ENCODE measurements at places on chromosomes 12 and 14.

- DNase-seq, result no peak
Measured at GRCh38 chr12:72191761-72192160, 80.4 kb upstream of the TRHDE start.

DNA sequence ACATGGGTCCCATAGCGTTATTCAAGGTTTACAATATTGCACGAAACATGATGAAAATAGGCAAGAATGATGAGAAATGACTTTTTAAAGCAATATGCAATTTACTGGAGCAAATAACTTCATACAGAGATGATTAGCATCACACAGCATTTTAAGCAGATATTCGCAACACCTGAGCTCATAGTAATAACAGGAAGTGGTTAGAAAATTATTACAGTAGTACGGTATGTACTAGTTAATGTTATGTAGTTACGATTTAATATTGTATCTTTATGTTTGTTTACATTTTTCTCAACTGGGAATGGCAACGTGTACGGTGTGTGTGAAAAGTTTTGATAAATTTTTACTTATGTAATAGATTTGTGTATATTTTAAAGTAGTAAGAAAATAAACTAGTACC lies 102.6 kb downstream of the OSBPL8 start:
- no peak for DNase-seq

GRCh38 chr14:24274101-24274543 lies 2.7 kb upstream of the RABGGTA start:
- no peak for DNase-seq

- DNase-seq, result peak; percentile 72
Measured at GRCh38 chr14:20697273-20698017, 8.9 kb downstream of the ANG start.

DNA sequence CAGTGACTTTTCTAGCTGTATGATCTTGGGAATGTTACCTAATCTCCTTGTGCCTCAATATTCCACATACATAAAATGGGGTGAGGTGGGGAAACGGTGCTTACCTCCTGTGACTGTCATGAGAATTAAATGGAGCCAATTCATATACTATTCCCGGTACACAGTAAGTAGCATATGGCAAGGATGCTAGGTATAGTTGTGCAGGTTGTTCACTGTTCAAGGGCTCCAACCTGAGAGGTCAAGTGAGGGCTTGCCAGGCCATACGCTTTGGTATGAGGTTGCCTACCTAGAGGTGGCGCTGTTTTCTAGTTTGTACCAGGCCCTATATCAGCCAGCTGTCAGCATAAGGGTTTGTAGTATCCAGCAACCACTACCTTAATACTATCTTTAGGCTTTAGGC lies 3.6 kb upstream of the BATF start:
- DNase-seq, result no peak

GRCh38 chr12:27865421-27865820 lies 85.4 kb upstream of the MANSC4 start:
- no peak for DNase-seq

DNA sequence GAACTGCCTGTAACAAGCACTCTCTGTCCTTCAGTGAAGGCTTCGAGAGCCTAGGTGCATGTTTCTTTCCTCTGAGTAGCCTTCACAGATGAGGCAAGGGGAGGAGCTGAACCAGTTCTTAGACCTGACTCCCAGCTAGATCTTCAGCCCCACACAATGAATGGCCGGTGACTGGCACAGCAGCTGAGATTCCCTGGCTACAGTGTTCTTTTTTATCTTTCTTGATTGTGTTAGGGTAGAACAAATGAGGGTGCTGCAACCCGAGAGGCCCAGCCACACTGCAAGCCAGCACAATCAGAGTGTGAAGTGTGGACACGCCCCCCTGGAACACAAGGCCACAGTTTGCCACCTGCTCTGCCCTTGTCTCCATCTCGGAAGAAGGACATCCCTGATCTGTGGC lies 19.1 kb upstream of the COL2A1 start:
- no peak for DNase-seq

DNA sequence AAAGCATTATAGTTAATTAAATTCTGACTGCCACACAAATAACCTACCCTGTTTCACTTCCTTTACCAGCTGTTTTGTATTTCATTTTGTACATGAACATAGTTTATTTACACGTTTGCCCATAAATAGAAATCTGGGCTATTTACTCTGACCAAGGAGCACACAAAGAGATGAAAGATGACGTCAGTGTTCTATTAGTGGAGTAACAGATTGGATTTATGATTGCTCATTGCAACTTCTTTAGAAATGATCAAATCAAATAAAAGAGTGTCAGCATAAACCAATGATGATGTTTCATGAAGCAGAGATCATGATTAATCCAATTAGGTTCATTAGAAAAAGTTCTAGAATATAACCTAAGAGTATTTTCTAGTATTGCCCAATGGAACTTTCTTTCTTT lies 12.0 kb upstream of the RTL1 start:
- no peak for DNase-seq

GRCh38 chr14:26138764-26139445 lies 458.9 kb downstream of the NOVA1 start:
- no peak for DNase-seq

DNA sequence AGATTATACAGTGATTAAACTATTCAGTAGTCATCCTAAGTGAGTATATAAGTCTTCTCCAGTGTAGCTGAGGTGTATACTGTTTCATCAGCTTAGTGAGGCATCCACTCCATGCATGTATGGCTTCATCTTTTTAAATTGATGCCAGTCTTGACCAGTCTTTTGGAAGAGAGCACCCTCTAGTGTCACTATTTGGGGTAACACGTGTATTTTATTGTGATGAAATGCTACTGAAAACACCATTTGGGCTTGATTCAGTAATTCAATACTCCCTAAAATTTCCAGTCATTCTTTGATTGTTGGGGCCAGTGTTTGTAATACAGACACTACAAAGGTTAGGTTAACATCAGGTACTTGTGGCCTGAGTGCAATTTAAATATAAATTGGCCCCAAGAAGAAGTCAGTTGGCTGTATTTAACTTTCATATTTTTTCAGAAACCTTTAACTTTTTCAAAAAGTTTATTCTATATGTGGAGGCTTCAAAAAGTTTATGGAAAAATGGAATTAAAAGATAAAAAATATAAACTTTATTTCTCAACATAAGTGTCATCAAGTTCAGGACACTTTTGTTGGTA lies 35.3 kb downstream of the MIPOL1 start:
- DNase-seq, result no peak

DNA sequence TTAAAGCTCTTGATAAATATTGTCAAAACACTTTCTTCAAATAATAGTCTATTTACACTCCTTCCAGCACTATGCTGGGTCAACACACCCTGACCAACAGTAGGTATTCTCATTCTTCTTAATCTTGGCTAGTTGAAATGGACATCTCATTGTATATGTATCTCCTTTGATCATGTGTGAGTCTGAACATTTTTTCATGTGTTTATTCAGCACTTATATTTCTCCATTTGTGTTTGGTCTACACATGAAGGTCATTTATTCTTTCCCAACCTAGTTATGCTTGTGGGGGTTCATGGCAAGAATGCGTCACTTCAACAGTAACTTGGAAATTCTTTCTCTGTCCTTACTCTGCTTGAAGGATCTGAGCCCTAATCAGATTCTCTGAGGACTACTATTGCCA lies 133.1 kb upstream of the ARID2 start:
- DNase-seq, result no peak

GRCh38 chr14:53851394-53852090 lies 105.1 kb downstream of the BMP4 start:
- no peak for DNase-seq

- DNase-seq, result no peak
Measured at GRCh38 chr12:1435456-1435855, 158.9 kb downstream of the FBXL14 start.

- no peak for DNase-seq
Measured at GRCh38 chr14:18688346-18688745, 87.4 kb downstream of the OR11H12 start.

DNA sequence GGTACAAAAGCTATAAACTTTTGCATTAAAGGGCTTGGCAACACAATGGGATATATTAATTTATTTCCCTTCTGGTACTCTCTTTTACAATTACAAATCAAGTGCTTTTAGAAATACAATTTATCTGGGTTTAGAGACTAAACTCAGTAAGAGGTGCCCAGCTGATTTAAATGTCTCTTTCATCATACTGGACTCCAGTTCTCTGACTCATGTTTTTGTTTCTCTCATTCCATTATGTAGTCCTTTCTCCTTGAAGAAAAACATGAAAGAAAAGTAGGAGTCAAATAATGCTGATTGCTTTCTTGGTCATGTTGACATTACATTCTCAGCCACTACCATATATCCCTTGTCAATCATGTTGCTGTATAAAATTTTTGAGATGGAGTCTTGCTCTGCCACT lies 36.3 kb upstream of the CFL2 start:
- no peak for DNase-seq

- no peak for DNase-seq
Measured at GRCh38 chr14:96565811-96566210, 63.6 kb downstream of the PAPOLA start.

DNA sequence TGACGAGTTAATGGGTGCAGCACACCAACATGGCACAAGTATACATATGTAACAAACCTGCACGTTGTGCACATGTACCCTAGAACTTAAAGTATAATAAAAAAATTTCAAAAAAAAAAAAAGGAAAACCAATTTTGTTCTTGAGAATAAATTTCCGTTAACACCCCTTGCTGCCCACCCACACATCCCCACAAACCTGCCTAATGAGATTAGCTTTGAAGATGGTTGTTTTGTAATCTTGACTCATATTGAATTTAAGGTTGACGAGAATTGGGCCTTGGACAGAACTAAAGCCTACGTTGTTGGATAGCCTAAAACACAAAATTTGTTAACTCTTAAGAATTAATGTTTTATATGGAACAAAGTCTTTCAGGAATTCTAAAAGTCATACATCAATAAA lies 52.9 kb downstream of the SYT1 start:
- DNase-seq, result no peak

DNA sequence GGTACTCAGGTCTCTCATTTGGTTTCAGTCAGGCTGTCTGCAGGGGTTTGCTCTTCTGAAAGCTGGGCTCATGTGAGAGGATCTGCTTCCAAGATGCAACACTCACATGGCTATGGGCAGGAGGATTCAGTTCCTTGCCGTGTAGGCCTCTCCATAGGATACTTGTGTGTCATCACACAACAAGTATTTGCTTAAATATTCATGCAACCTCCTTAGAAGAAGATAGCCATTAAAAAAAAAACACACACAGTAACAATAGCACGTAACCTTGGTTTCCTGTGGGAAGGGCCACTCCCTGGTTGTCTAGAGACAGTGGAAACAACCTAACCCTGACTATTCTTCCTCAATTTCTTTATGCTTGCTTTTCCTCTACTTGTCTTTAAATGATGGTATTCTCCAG lies 31.8 kb upstream of the CLEC4E start:
- DNase-seq, result no peak

- no peak for DNase-seq
Measured at GRCh38 chr12:104218935-104219334, 3.4 kb downstream of the TXNRD1 start.

DNA sequence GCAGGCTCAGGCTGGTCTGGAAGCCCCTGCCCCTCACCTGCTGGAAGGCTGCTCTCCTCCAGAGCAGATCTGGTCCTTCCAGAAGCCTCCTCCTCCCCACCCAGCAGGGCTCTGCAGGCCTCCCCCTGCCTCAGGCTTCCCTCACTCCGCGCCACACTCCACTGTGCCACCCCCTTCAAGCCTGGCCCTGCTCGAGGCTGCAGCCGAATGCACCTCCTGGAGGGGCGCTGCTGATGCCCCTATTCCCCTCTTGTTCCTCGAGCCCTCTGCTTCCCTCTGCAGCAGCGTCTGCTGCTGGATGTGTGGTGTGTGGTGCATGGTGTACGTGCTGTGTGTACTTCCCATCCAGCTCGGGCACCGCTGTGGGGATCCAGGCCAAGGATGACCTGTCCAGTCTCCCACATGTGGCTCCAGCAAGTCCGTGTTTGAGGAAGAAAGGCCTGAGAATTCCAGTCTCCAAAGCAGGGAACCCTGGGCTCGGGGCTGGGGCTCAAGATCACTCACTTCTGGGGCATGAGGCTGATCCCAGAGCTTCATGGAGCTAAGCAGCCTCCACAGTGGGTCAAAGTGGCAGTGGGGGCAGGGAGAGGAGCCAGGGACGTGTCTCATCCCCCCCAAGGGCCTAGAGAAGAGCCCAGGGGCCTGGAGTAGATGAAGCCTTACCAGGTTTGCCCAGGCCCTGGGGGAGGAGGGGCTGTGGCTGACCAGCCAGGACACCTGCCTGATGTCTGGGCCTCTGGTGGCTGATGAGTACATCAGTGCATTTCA lies 136.0 kb upstream of the C14orf180 start:
- DNase-seq, result peak; percentile 58

DNA sequence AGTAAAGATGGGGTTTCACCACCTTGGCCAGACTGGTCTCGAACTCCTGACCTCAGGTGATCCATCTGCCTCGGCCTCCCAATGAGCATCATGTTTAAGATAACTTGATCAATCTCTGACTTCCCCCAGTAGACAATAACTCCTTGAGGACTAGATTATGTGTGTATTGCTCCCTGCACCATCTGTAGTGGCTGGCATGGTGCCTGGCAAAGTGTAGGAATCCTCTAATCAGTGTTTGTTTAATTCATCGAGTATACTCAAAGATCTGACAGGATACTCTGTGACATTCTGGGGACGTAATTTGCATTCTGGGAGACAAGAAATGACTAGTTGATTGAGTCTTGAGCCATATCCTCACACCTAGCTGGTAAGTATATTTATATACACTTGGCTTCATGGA lies 873.5 kb upstream of the TMEM132C start:
- DNase-seq, result no peak

GRCh38 chr12:47772094-47772660 lies 861 bp upstream of the SLC48A1 start:
- DNase-seq, result no peak

GRCh38 chr14:100858838-100859220 lies 32.9 kb downstream of the MEG3 start:
- DNase-seq, result no peak

- no peak for DNase-seq
Measured at GRCh38 chr12:18753481-18754123, 15.7 kb downstream of the CAPZA3 start.

DNA sequence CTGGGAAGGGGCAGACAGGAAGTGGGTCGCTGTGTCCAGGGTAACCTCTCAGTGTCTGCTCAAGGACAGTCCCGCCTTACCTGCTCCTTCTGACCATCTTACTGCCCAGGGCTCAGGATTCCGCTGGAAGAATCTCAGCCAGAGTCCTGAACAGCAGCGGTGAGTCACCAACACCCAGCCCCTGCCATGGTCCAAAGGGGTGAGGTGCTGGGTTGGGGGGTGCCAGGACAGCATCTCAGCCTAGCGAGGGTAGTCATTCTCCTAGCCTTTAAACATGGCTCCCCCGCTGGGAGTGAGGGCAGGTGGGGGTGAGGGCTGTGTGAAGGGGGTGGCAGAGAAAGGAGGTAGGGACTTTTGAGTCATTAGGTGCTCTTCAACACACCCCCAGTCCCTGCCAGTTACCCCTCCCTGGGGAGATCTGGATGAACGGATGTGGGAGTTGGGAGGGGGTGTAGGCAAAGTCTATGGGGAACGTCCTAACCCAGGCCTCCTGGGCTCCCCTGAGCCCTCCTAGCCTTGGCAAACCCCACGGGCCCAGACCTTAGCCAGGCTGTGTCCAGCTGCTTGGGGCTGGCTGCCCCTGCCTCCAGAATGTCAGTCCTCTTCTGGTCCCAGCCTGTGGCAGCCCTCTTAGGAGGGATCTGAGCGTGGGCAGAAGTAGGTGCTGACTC lies 2.5 kb downstream of the TAMALIN start:
- DNase-seq, result no peak

GRCh38 chr12:130300737-130301535 lies 36.8 kb upstream of the PIWIL1 start:
- DNase-seq, result no peak
